ENCODE measurements at places on chromosomes 1 and 21.

- DNase-seq = no peak
Measured at GRCh38 chr1:61895175-61895574, 152.9 kb downstream of the PATJ start.

DNA sequence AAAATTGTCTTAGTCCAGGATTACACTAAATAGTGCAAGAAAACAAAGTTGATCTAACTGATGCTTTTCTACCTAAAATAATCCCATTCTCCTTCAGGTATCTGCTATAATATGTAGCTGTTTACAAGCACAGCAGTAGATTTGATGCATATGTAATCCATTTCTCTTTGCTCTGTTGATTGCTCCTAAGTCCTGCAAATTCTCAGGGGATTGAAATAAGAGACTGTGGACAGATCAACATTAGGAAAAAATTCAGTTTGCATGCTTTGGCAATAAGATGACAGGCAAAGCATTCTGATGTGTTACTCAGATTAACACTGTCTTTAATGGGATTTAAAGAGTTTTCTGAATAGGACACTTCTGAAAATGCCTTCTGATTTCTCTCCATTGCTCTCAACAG lies 34.7 kb downstream of the RNF11 start:
- DNase-seq = peak; percentile 39

- no peak for DNase-seq
Measured at GRCh38 chr1:233337505-233337904, 10.0 kb downstream of the MAP3K21 start.

DNA sequence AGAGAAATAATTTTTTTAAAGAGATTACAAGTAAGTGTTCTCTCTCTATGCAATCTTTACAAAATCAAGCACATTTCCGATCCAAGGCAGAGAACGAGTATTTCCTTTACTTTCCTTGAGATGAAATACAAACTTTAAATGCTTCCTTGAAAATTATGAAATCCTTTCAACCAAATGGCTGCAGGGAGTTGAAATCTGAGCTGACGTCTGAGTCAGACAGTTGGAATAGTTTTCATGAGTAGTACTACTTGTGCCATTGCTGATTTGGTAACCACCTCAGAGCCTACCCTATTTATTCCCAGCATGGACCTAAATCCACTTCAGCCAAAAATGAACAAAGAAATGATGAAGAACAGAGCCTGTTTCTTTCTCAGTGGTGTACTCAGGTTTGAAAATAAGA lies 183.6 kb downstream of the GIPC2 start:
- peak; percentile 89 for DNase-seq

GRCh38 chr1:218421531-218421930 lies 76.4 kb downstream of the TGFB2 start:
- peak; percentile 18 for DNase-seq

DNA sequence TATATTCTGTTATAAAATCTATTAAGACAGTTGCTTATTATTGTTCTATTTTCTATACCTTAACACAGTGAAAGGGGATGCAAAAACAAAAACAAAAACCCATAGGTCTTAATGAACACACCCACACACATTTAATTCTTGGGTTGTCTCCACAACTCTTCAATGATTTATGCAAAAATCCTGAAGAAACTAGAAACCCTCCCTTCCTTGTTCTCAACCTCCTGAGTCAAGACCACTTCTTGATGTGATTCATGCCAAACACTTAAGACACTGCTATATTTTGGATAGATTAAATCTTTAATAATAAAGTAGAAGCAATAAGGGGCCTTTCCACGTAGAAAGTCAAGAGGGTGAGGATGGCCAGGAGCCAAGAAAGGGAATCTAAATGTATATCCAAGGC lies 23.4 kb downstream of the SCAF4 start:
- DNase-seq = no peak

DNA sequence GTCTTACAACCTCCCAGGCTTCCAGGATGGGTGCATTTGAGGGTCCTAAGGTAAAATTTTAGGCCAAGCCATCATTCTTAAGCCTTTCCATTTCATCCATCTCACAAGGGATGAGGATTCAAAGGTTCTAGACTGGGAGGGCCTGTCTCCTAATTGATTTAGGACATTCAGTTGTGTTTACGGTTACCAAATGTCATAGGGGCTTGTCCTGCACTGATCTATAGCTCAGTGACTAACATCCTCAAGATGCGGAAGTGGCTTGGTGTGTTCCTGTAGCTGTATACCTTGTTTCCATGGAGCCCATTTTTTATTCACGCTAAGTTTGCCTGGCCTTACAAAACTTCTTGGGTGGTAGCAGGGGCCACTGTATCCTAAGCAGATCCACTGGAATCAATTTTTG lies 52.8 kb downstream of the DUSP10 start:
- DNase-seq = no peak

DNA sequence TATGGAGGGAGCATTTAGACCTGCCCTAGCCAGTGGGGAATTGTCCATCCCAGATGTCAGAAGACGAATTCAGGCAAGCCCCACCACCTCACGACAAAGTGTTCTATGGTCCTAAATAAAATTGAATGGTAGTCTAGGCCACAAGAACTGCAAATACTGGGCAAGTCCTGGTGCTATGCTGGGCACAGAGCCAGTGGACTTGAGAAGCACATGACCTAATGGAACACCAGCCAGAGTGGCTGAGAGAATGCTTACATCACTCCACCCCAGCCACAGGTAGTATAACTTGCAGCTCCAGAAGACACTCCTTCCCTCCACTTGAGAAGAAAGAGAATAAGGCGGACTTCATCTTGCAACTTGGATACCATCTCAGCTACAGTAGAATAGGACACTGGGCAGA lies 567.3 kb upstream of the CXADR start:
- DNase-seq = no peak

- peak; percentile 62 for DNase-seq
Measured at GRCh38 chr1:72037745-72038343, 244.5 kb downstream of the NEGR1 start.

DNA sequence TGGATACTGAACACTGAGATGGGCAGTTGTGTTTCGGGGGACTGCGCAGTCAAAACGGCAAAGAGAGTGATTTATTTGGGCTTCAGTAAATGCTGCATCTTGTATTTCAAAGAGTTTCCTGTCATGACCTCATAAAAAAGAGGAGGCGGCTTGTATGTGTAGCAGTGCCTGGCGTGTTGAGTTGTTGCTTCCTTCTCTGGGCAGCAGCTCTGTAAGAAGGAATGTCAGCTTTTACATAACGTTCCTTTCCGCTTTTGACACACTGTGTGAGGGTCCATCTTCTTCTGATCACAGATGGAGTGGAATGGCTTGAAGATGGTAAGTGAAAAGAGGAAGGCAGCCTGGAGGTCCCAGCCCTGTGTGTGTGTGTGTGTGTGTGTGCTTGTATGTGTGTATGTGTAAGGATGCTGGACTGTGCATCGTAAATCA lies 941 bp downstream of the ELAVL4 start:
- no peak for DNase-seq

- DNase-seq = no peak
Measured at GRCh38 chr1:8604041-8604945, 213.1 kb downstream of the RERE start.

- peak; percentile 9 for DNase-seq
Measured at GRCh38 chr1:54352755-54353154, 53.4 kb downstream of the SSBP3 start.

- no peak for DNase-seq
Measured at GRCh38 chr1:21930629-21931170, 6.4 kb downstream of the HSPG2 start.

DNA sequence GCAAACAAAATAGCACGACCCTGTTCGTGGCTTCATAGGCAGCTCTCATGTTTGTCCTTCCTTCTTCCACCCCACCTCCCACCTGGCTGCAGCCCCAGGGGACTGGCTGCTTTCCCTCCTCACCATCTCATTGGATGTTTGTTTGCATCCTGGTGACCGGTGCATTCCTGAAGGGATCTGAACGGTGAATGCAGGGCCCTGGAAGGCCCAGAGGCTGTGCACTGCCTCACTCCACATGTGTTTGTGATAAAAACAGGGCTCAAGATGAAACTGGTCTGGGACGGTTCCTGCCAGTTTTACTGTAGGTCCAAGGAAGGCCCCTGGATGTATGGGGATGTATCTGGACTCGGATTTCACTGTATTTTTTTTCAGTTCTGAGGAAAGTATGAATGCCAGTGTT lies 42.8 kb downstream of the CNN3 start:
- peak; percentile 58 for DNase-seq
